ENCODE measurements at places on chromosomes 4 and X. TPM values are rescaled to one million over a fixed set of nuclear protein-coding genes. Genes with fewer than 3 reads are reported as not detected.

DNA sequence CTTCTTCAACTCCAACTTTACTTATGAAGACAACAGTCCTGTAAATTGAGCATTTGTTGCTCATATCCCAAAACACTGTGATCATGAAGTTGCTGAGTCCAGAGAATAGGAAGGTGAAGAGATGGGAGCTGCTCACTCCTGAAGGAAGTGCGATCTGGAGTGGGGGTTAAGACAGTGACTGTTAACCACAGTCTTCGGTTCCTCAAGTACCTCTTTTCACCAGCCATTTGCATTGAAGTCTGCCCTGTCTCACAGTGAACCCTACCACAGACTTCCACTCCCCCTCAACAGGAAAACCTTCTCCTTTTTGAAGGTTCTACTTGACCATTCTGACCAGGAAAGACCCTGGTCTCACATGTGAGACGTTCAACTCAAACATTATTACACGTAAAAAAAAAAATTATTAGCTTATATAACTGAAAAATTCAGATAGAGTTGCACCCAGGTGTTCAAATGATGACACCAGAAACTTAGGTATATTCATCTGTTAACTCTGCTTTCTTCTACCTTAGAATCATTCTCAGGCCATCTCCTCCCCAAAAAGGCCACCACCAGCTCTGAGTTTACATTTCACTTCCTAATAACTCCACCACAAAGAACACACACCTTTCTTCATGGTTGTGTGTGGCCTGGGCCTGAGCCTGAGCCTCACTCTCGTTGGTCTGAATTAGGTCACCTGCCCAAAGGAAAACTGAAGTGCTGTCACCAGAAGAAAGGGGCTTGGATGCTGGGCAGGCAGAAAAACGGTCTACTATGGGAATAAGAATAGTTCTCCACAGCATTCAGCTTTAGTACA is 199.2 kb downstream of the DCTD start:
- no peak for DNase-seq

DNA sequence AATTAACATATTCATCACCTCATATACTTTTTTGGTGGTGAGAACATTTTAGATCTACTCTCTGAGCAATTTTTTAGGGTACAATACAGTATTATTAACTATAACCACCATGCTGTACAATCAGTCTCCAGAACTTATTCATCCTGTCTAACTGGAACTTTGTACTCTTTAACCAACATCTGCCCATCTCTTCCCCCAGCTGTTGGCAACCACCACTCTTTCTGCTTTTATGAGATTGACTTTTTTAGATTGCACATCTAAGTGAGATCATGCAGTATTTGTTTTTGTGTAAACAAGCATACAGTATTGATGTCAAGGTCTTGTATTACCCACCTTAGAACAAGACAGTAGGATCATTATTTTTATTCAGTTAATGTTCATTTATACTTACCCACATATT is 516.8 kb downstream of the RPA4 start:
- no peak for DNase-seq

DNA sequence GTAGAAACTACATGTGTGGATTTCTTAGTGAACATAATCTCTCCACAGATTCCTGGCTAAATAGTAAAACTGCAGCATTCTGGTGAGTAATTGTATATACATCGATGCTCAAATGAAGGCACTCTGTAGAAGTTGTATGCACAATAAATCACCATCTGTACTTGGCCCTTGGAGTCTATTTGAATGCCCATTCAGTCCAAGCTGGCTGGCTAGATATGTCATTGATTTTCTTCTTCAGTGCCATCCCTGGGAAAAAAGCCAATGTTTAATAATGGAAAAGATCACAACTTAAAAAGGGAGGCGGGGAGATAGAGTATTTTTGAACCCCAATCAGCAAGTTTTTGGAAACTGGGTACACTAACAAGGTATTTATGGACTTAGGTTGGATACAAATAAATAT is 381.0 kb upstream of the TEX13C start:
- no peak for DNase-seq

ZFP92 gene
- 2.3 TPM for total RNA-seq

MTMR8 gene
- 7.0 TPM for total RNA-seq

GRCh38 chr4:15963001-15963451 is at the start of gene FGFBP2:
TSS of gene FGFBP2 (minus strand) at chr4:15963175. CDS start at chr4:15963129, 46 bp downstream.
- peak; percentile 62 for DNase-seq

GRCh38 chr4:80079255-80079923 is 6.4 kb upstream of the ANTXR2 start:
- DNase-seq = no peak

DNA sequence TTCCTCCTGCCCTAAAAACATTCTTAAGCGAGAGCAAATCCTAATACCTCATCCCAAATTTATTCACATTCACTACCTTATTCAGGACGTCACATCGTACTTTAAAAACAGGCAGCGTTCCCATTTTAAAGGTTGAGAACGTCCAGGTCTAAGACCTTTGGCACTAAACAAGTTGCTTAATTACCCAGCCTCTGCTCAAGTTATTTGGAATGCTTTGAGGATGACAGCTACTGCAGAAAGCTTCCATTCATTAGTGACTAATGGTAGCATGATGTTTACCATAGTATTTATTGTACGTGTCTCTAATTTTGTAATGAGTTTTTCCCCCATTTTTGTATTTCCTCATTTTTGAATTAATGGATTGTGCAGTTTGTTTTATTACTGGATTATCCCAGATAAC is 1.5 kb downstream of the USP38 start:
- no peak for DNase-seq

DNA sequence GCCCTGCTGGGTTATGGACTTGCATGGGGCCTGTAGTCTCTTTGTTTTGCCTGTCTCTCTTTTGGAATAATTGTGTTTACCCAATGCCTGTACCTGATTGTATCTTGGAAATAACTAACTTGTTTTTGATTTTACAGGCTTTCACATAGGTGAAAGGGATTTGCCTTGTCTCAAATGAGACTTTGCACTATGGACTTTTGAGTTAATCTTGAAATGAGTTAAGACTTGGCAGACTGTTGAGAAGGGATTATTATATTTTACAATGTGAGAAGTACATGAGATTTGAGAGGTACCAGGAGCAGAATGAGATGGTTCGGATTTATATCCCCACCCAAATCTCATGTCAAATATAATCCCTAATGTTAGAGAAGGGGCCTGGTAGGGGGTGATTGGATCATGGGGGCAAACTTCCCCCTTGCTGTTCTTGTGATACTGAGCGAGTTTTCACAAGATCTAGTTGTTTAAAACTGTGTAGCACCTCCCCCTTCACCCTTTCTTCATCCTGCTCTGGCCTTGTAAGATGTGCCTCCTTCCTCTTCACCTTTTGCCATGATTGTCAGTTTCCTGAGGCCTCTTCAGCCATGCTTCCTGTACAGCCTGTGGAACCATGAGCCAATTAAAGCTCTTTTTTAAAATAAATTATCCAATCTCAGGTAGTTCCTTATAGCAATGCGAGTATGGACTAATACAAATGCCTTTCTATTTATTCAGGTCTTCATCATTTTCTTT is 102.3 kb downstream of the MSN start:
- no peak for DNase-seq

DNA sequence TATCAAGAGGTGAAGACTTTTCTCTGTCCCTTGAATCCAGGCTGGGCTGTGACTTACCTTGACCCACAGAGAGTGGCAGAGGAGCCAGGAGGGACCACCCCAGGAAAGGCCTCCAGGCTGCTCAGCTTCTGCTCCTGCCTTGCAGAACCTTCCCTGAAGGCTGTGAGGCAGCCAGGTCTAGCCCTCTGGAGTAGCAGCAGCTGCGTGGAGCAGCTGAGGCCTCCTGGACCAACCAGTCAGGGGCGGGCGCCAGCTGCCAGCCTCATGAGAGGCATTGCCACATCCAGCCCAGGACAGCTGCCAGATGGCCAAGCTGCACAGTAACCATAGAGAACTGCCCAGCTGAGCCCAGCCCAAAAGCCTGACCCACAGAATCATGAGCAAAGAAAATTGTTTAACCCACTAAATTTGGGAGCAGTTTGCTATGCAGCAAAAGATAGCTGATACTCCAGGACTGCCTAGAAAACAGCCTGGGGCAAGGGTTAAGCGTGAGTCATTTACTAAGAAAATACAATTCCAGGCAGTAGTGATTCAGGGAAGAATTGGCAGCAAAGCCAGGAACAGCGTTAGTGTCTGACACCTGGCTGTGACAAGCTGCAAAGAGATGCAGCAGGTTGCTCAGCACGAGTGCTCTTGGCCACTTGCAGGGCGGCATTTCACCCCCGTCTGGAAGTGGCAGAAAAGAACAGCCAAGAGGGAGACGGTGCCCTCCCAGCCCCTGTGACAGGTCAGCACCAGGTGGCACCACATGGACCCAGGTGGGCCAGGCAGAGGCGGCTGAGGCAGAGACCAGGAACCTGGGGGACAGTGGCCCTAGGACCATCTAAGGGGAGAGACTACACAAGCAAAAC is 14.7 kb upstream of the PDE6B start:
- no peak for DNase-seq

DNA sequence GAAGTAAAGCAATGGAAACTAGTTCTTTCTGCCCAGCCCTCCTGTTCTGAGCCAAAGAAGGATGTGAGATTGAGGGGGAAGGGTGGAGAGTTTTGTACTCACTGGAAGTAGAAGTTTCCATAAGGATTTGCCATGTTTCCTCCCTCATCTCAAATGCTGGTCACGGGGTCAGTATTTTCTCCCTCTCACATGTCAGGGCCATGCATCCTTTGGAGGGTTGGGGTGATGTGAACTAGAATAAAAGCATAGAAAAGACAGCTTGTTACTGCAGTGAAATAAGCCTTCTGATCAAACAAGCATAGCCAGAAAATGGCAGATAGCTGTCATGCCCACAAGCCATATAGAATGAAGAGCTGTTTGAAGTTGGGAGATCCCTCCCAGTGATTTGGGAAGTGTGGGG is 79.7 kb downstream of the KIT start:
- no peak for DNase-seq

DNA sequence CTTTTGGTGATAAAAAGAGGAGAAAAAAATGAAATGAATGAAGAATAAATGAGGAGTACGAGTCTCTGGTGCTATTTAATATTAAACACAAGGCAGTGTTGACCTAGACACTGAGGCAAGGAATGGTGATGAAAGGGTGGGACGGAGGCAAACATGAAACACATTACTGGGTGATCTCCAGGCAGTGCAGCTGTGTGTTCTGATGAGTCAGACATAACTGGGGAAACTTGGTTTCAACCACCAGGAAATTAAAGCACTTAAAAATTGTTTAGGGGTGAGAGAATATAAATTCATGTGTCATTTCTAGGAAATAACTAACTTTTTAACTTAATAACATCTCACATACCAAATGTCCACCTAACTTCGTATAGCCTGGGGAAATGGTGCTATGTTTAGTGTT is 19.7 kb upstream of the CXCL6 start:
- no peak for DNase-seq

DNA sequence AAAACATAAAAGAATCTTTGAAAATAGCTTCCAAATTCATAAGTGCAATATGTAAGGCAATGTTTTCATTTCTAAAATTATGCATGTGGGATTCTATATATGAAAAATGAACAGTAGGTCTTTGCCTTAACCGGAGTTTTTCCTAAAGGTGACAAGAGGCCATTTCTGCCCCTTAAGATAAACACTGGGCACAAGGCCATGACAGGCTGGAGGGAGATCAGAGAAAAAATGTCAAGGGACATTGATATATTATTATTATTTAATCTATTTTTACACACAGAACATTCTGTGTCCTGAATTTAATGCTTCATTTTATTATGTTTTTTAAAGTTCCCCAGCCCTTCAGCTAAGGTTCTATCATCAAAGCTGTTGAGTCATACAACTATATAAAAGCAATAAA is 118.8 kb downstream of the CHM start:
- DNase-seq = no peak

NCBP2L gene
- not detected for total RNA-seq

OCIAD2 gene
- total RNA-seq = 75.3 TPM

DNA sequence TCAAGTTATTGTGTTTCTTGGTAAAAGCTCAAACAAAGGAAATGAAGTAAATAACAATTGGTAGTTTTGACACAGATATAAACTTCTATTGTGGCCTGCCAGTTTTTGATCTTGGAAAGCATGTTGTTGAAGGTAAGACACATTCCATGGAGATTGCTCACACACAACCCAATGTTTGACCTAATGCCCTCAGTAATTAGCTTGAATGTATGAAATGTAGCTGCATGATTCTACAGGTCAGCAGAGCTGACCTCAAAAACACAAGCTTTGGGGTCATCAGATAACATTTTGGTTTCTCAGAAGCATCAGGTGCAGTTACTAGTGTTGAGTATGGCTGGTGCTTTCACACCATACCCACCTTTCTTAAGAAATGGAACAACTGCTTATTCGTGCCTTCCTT is 16.5 kb downstream of the GPR173 start:
- no peak for DNase-seq

CCDC158 gene
- not detected for total RNA-seq

P2RY8 gene
- 1.7 TPM for total RNA-seq

DNA sequence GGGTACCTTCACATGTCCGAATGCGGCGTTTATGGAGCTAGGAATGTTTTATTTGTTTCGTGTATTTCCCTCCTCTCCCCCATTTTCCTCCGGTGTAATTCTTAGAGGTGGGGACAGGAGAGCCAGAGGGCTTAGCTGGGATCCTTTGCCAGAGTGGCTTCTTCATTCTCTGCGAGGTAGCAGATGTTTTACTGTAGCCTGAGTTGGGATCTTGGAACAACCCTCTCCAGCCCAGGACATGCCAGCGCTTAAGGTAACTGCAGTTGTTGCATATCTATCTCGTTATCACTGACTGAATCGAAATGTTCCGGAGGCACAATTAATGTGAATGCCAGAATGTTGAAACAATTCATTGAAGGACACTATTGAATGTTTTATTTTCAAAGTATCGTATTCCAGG is 59.0 kb upstream of the DYNLT3 start:
- DNase-seq = no peak

GRCh38 chrX:154476821-154477220 is 2.3 kb downstream of the LAGE3 start:
- DNase-seq = no peak
